ENCODE measurements at places on chromosomes 2 and 18.

GRCh38 chr2:136376798-136377211 is 258.9 kb upstream of the CXCR4 start:
- H3K36me3 ChIP-seq = no peaks in the 10 kb centered on the region
- H3K4me3 ChIP-seq = no peak overlapping the region
- no peaks in the 10 kb centered on the region for H3K4me1 ChIP-seq
- no peak overlapping the region for H3K27ac ChIP-seq

DNA sequence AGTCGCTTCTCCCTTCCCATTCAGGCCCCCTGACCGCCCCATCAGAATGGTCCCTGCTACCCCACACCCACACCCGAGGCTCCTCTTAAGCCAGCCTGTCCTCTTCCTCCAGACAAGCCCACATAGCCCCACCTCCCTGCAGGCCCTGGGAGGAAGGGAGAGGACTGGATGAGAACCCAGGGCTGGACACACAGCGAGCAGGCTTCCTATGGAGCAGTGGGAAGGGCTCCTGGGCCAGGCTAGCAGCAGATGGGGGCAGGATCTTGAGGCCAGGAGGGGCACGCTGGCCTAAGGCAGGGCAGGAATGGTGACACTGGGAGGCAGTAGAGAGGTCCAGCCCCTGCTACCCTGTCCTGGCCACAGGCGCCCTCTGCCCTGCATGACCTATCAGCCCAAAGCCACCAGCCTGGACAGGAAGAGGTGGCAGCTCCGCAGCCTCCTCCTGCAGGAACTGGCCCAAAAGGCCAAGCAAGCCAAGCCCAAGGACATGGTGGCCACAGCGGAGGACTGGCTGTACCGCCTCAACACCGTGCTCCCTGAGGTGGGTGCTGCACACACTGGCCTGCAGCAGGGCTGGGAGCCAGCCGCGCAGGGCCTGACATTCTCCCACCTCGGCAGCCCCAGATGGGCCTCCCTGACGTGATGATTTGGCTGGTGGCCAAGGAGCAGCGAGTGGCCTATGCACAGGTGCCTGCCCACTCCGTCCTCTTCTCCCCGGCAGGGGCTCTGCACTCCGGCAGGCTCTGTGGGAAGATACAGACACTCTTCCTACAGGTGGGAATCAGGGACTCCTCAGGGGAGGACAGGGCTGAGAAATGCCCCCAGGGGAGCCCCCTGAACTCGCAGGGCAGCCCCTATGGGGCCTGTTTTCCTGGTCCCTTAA is 43.3 kb downstream of the FER1L5 start:
- H3K4me3 ChIP-seq = no peak overlapping the region
- H3K27ac ChIP-seq = no peak overlapping the region
- no peaks in the 10 kb centered on the region for H3K27me3 ChIP-seq

DNA sequence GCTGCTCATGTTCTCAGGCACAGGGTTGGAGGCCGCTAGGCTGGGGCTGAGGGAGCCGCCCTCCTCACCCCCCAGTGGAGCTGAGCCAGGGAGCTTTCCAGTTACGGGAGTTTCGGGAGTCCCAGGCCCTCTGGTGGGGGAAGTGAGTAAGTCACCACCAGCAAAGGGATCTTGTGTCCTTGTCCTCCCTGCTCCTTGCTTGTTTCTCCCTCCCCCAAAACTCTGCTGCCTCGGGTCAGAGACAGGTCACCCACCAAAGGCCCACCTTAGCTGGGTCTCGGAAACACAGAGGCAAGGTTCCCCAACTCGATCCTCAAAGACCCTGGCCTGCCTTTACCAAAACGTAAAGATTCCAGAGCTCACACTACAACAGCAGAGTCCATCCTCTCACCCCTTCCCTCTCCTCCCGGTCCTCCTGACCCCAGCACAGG is 60.5 kb upstream of the POMC start:
- H3K4me3 ChIP-seq = no peak overlapping the region
- H3K4me1 ChIP-seq = peaks cover 20% of the 10 kb centered on the region
- no peaks in the 10 kb centered on the region for H3K27me3 ChIP-seq

GRCh38 chr2:73386342-73386868 is 769 bp downstream of the ALMS1 start:
- no peaks in the 10 kb centered on the region for H3K27me3 ChIP-seq
- H3K4me1 ChIP-seq = peaks cover 7% of the 10 kb centered on the region
- peak overlapping the region; percentile 89 for H3K27ac ChIP-seq
- peak overlapping the region; percentile 83 for H3K4me3 ChIP-seq

- no peak for DNase-seq
- no peaks in the 10 kb centered on the region for H3K4me1 ChIP-seq
- H3K36me3 ChIP-seq = no peaks in the 10 kb centered on the region
- H3K27me3 ChIP-seq = no peaks in the 10 kb centered on the region
- no peak overlapping the region for H3K27ac ChIP-seq
These were observed 142.4 kb upstream of the ALPP start for GRCh38 chr2:232236200-232236599.

Data from upper lobe of left lung (tissue), 6 donors.